Activated CD4-positive, alpha-beta T cell treated with anti-CD3 and anti-CD28 coated beads for 4 hours (primary cell): ENCODE measurements at places on chromosomes 7 and 10.

DNA sequence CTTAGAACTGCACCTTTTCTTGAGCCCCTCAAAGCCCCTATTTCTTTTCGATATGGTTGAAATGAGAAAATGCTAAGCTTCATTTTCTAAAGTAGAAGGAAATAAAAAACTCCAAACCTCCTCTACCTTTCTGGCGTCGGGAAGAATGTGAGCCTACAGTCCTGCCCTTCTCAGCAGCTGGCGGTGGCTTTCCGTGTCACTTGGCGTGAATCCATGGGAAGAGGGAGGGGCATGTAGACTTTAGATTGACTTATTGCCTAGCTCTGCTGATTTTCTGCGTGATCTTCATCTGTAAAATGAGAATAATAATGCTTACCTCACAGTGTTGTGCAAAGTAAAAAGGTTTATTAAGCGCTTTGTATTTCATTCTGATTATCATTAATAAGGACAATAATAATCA lies 35.0 kb downstream of the PRR15 start:
- no peak for DNase-seq

GRCh38 chr10:1366322-1366691 lies 310.1 kb downstream of the WDR37 start:
- DNase-seq, result no peak

DNA sequence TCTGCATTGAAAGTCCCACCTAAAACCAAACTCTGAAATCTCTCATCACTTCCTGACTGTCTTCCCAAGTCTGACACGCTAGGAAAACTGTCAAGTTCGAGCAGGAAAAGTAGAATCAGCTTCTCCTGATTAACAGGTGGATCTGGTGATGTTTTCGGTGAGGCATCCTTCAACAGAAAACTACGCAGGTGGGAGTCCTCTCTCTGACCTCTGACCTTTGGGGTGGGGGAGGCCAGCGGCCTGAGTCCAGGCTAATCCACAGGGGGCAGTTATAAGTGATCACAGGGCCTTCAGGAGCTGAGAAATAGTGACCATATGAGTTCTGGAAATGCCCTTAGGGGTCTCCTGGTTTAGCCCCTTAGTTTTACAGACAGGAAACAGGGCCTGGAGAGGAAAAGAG lies 13.4 kb upstream of the NPFFR1 start:
- DNase-seq, result no peak

- DNase-seq, result no peak
These were observed 28.0 kb downstream of the GUSB start for GRCh38 chr7:65953890-65954450.

GRCh38 chr7:130020434-130020833 lies 30.7 kb downstream of the ZC3HC1 start:
- DNase-seq, result no peak

- no peak for DNase-seq
These were observed 27.6 kb downstream of the TWIST1 start for GRCh38 chr7:19089797-19090196.

DNA sequence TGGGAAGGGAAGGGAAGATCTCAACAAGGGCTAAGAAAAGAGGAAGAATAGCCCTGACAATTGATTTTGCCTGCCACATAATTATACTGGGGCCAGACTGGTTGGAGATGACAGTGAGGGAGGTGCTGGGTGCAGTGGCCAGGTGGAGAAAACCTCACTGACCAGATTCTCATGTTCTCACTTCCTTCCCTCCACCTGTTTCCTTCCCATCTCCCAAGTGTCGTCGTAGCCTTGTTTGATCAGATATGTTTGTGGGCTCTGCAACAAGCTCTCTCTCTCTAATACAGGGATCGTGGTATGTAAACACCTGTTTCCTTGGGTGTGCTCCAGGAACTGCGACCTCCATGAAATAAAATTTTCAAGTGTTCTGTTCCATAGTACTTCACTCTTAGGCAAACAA lies 60.2 kb downstream of the VCL start:
- DNase-seq, result no peak
